ENCODE measurements at places on chromosomes 2 and 18. TPM values are rescaled to one million over a fixed set of nuclear protein-coding genes. Genes with fewer than 3 reads are reported as not detected.

RTP5 gene
- not detected for total RNA-seq

ACAA2 gene
- total RNA-seq: 57.7 TPM

FRZB gene
- 47.3 TPM for total RNA-seq

CDH7 gene
- total RNA-seq: not detected

ABCG8 gene
- total RNA-seq: not detected

TMEM169 gene
- total RNA-seq: 2.3 TPM

FAM228A gene
- total RNA-seq: not detected

TSGA10 gene
- total RNA-seq: 3.1 TPM

WNT10A gene
- total RNA-seq: not detected

UGT1A6 gene
- total RNA-seq: not detected

CFC1 gene
- total RNA-seq: not detected

SOWAHC gene
- 12.7 TPM for total RNA-seq

LTBP1 gene
- total RNA-seq: 111 TPM

UGT1A10 gene
- not detected for total RNA-seq

ATIC gene
- total RNA-seq: 89.7 TPM

TDRD15 gene
- not detected for total RNA-seq

IL18R1 gene
- total RNA-seq: 0.38 TPM

PARD3B gene
- total RNA-seq: 26.7 TPM

CCDC150 gene
- total RNA-seq: 6.1 TPM

ACADL gene
- total RNA-seq: not detected

ANKRD53 gene
- total RNA-seq: 2.7 TPM

SCN7A gene
- not detected for total RNA-seq

COL4A4 gene
- 2.0 TPM for total RNA-seq

C2orf80 gene
- total RNA-seq: not detected

TACR1 gene
- not detected for total RNA-seq

VAPA gene
- 157 TPM for total RNA-seq

SERPINB3 gene
- total RNA-seq: not detected

FIGN gene
- total RNA-seq: 37.7 TPM

STK39 gene
- total RNA-seq: 26.9 TPM

IMPACT gene
- total RNA-seq: 58.3 TPM

TNS1 gene
- total RNA-seq: 82.5 TPM

FAP gene
- total RNA-seq: 38.1 TPM

TMEM237 gene
- total RNA-seq: 37.9 TPM

MRPL19 gene
- total RNA-seq: 46.6 TPM

ST8SIA3 gene
- total RNA-seq: not detected

CDH2 gene
- total RNA-seq: 83.8 TPM

C1D gene
- total RNA-seq: 21.1 TPM

LRRC30 gene
- total RNA-seq: not detected

VWC2L gene
- total RNA-seq: not detected

CYP26B1 gene
- total RNA-seq: 0.89 TPM

PCBP1 gene
- 261 TPM for total RNA-seq

ANKRD44 gene
- 16.6 TPM for total RNA-seq

SPR gene
- total RNA-seq: 7.1 TPM
